ENCODE measurements at places on chromosomes 16 and 17. TPM values are rescaled to one million over a fixed set of nuclear protein-coding genes. Genes with fewer than 3 reads are reported as not detected.

DNA sequence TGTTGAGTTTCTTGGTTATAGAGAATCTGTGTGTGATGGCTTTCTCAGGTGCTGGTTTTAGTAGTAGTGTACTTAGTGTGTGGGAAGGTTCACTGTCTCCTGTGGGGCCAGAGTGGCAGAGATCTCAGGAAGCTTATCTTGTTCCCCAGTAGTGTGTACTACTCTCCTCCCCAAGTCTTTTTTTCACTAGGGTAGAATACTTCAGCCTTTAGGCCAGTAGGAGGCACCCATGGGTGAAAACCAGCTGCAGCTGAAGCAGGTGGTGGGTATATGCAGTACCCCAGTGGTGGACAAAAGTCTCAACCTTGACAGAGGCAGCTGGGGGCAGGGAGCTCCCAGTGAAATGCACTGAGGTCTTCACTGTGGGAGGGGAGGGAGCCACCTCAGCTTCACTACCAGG lies 109.9 kb downstream of the PHKB start:
- no peak for DNase-seq
- peaks cover 19% of the 10 kb centered on the region for H3K36me3 ChIP-seq
- H3K27me3 ChIP-seq = no peaks in the 10 kb centered on the region
- H3K4me3 ChIP-seq = no peak overlapping the region
- H3K27ac ChIP-seq = no peak overlapping the region

GRCh38 chr16:12584488-12585233 lies 219.0 kb downstream of the CPPED1 start:
- no peak for DNase-seq
- H3K4me1 ChIP-seq = no peaks in the 10 kb centered on the region
- H3K27me3 ChIP-seq = no peaks in the 10 kb centered on the region
- no peak overlapping the region for H3K27ac ChIP-seq

GRCh38 chr16:9946022-9946720 lies 236.1 kb downstream of the GRIN2A start:
- no peaks in the 10 kb centered on the region for H3K36me3 ChIP-seq
- H3K4me3 ChIP-seq = no peak overlapping the region
- no peaks in the 10 kb centered on the region for H3K27me3 ChIP-seq
- no peak overlapping the region for H3K27ac ChIP-seq
- no peaks in the 10 kb centered on the region for H3K4me1 ChIP-seq

DNA sequence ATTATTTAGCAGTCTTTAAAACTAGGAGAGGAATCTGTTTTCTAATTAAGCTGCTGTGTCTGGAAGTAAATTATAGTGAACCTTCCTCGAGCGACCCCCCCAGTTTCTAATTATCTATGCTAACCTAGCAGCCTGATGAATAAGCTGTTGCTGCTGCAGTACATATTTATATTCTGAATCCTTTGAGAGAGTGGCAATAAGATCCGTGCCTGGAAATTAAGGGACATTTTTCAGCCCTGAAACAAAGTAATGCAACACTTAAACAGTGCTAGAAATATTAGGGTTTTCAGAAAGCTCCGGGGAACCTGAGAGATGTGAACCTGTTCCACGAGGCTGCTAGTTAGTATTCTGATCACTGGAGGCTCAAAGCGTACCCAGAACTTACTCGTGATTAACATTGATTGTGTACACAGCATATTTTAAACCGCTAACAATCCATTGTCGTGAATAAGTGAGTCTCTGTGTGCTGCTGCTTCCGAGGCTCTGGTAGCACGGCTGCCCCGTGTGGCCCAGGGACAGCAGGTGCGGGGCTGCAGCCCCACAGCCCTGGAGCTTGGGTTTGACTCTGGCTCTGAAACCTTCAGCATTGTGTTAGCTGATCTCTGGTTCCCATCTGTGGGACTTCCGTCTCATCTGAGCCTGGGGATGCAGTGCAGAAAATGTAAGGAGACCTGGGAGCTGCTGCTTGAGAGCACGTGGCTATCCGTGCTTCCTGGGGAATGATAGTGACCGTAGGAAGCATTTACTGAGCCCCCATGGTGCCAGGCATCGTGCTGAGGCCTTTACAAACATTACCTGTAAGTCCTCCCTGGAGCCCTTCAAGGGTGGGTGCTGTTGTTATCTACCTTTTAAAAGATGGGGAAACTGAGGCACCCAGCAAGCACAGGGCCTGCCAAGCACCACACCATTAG lies 190.9 kb upstream of the CHMP6 start:
- DNase-seq = no peak
- no peaks in the 10 kb centered on the region for H3K27me3 ChIP-seq
- no peak overlapping the region for H3K4me3 ChIP-seq
- H3K36me3 ChIP-seq = no peaks in the 10 kb centered on the region

DNA sequence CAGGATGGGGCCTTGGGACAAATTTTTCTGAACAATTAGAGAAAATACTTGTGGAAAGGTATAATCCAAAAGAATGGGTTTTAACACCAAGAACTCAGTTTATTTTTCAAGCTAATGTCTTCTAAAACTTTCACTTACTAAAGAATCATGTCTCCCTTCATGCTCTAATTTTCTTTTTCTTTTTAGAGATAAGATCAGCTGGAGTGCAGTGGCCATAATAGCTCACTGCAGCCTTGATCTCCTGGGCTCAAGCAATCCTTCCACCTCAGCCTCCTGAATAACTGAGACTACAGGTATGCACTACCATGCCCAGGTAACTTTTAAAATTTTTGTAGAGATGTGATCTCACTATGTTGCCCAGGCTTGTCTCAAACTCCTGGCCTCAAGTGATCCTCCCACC lies 5.5 kb downstream of the OR4D1 start:
- peaks cover 12% of the 10 kb centered on the region for H3K4me1 ChIP-seq
- no peak for DNase-seq
- H3K36me3 ChIP-seq = no peaks in the 10 kb centered on the region
- no peak overlapping the region for H3K27ac ChIP-seq
- peaks cover 11% of the 10 kb centered on the region for H3K27me3 ChIP-seq

DNA sequence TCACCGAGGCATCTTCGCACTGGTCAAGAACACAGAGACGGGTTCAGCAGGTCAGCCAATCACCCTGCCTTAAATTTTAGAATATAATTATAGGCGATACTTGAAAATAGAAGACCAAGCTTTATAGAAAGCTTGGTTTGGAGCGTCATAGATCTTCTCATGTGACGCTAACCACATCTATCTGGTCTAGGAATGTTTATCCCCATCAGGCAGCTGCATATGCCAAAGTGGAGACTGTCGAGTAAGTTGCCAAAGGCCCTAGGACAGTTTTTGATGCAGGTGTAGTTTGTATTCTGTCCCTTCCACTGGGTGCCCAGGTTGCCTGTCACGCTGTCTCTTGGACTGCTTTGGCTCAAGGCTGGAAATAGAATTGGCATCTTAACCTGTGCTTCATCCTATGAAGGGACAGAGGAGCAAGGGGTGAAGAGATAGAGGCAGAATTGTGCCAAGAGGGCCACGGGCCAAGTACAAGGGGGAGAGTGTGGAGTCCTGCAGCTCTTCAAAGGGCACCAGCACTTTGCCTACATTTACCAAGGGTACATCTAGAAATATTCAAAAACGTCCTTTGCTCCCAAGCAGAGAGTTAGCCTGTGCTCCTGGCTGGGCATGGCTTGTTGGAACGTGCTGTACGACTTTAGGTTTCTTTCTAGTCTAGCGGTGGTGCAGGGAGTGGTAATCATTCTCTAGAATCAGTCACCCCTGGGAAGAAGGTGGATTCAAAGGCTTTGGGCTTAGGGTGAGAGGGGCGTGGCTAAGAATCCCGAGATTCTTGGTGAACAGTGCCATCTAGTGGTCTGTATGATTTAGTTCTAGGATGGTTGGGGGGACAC lies 5.3 kb upstream of the WIPI1 start:
- no peaks in the 10 kb centered on the region for H3K36me3 ChIP-seq
- peaks cover 6% of the 10 kb centered on the region for H3K4me1 ChIP-seq
- no peak for DNase-seq

DNA sequence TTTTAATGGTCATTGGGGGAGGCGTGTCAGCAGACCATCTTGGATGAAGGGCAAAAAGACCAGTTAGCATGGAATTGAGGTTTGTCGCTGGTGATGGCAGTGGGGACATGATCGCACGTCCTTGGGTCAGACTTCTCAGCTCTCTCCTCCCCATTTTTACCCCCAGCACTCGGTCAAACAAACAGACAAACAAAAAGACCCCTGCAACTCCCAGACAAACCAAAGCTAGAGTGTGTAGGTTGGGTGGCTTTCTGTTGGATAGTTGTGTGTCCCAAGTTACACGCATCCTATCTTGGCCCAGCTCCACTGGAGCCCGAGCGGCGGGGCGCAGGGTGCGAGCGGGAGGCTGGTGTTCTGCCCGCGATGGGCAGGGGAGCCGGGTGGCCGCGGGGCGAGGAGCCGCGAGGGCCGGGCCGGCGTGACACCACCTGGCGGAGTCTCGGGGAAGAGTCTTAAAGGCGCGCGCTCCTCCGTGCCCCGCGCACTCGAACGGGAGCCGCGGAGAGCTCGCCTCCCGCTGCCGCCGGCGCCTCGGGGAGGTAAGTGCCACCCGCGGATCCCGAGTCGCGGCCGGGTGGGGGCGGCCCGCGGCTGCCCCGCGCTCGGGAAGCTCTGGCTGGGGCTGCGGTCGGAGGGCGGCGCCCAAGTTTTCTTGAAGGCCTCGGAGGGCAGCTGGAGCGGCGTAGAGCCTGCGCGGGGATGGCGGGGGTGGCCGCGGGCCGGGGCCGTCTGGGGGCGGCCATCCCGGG lies 18.5 kb upstream of the NTN1 start:
- peak overlapping the region; percentile 73 for H3K4me3 ChIP-seq
- no peak for DNase-seq
- no peaks in the 10 kb centered on the region for H3K36me3 ChIP-seq

- DNase-seq = no peak
- peaks cover 12% of the 10 kb centered on the region for H3K4me1 ChIP-seq
- H3K27ac ChIP-seq = peak overlapping the region; percentile 94
These were observed 672 bp downstream of the CMTR2 start for GRCh38 chr16:71288570-71288889.

GRCh38 chr16:17364319-17365210 lies 106.2 kb downstream of the XYLT1 start:
- H3K4me3 ChIP-seq = no peak overlapping the region
- DNase-seq = no peak
- no peaks in the 10 kb centered on the region for H3K36me3 ChIP-seq
- H3K27me3 ChIP-seq = no peaks in the 10 kb centered on the region

DNA sequence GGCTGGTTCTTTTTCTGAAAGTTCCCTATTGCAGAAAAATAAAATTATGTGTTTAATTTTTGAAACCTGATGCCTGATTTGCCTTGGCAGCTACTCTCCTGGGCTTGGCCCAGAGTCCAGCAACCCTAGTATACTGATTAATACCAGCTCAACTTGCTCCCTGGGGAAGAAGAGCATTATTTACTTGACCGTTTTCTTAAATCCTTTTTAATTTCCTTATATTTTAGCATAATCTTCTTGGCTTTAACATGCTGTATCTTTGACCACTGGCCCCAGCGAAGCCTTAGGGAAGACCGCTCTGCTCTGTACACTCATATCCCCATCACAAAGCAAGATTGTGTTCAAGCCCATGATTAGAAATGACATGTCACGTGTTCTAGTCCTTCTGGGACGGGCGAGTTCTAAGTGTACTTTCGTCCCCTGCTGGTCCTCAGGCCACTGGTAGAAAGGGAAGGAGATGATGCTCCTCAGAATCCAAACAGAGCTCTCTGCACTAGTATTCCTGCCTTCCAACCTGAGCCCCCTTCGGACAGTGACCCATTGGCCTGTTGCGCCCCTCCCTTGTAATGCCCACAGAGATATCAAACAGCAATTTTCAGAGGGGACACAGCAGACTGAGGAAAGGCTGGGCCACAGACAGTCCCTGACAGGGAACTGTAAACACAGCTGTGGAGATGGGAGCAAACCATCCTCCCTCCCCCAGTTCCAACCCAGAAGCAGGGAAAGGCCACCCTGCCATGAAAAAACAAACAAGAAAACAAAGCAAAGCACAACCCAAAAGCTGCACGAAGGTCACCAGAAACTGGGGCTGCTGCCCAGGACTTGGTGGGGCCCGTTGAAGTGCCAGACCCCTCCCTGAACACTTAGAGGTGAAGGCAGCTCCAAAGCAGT lies 4.3 kb upstream of the EZH1 start:
- no peaks in the 10 kb centered on the region for H3K27me3 ChIP-seq
- peak overlapping the region; percentile 62 for H3K27ac ChIP-seq
- no peak overlapping the region for H3K4me3 ChIP-seq
- DNase-seq = no peak
- peaks cover 41% of the 10 kb centered on the region for H3K4me1 ChIP-seq
- H3K36me3 ChIP-seq = no peaks in the 10 kb centered on the region

The SOX15 gene
- total RNA-seq = 2.9 TPM

The P2RX5 gene
- total RNA-seq = 1.2 TPM

The PRDM7 gene
- total RNA-seq = not detected

The TEKT5 gene
- total RNA-seq = not detected

The TNFRSF17 gene
- total RNA-seq = not detected
